ENCODE measurements at places on chromosomes 7 and 10.
A peak's percentile ranks its signal among the peaks of the same experiment; 100 is the strongest.

- peak; percentile 31 for DNase-seq
Observed at GRCh38 chr7:69597278-69598076, 798 bp upstream of the AUTS2 start.

GRCh38 chr10:122878799-122879338 lies 512 bp downstream of the FAM24B start:
- DNase-seq: peak; percentile 19

GRCh38 chr10:127526161-127526560 lies 22.9 kb upstream of the NPS start:
- DNase-seq: no peak

- no peak for DNase-seq
Observed at GRCh38 chr10:31664803-31665202, 263.8 kb downstream of the ARHGAP12 start.

GRCh38 chr7:31958226-31958625 lies 112.0 kb downstream of the PDE1C start:
- peak; percentile 36 for DNase-seq

DNA sequence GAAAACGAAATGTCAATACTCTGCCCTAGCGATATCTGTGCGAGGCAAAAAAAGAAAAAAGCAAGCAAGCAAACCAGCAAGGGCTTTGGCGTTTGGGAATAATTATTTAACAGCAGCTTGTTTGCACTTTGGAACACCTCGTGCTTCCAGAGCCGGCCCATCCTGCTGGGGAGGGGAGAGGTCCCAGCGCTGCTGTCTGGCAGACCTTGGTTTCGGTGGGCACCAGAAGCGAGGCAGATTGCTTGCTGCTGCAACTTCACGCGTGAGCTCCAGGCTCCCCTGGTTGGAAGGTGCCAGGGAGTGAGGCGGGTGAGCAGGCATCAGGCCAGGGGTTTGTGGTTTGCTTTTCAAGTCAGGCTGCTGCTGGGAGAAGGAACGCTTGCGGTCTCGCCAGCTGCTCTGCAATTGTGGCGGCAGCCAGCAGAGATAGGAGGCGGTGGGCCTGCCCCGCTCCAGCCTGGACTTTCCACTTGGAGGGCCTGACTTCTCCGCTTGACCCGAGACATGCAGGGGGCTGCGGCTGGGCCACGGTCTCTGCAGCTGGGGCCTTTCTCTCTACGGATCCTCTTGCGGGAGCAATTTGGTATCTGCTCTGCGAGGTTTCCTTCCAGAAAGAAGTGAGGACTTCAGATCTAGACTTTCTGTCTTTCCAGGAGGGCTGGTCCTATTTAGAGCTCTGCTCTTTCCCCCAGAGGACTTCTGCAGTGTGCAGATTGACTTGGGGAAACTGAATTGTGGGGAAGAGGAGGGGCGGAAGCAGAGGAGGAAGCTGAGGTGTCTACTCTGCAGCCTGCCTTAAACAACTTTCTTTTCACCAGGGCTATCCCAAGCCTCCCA lies 131.4 kb downstream of the PRPF18 start:
- peak; percentile 90 for DNase-seq

- DNase-seq: peak; percentile 69
Observed at GRCh38 chr10:788796-789748, 99.6 kb upstream of the DIP2C start.

- DNase-seq: peak; percentile 95
Observed at GRCh38 chr10:91590142-91590903, 42.5 kb downstream of the PPP1R3C start.

- DNase-seq: no peak
Observed at GRCh38 chr10:70228491-70228890, 4.7 kb downstream of the PPA1 start.

GRCh38 chr10:62454687-62455397 lies 80.7 kb downstream of the ZNF365 start:
- peak; percentile 75 for DNase-seq

- DNase-seq: no peak
Observed at GRCh38 chr10:121595806-121596688, 2.2 kb downstream of the FGFR2 start.

- DNase-seq: no peak
Observed at GRCh38 chr7:28236560-28236959, 56.0 kb upstream of the JAZF1 start.

- DNase-seq: no peak
Observed at GRCh38 chr10:2861632-2862210, 205.6 kb upstream of the PFKP start.

- DNase-seq: no peak
Observed at GRCh38 chr7:127346575-127347256, 45.8 kb downstream of the ZNF800 start.

- DNase-seq: no peak
Observed at GRCh38 chr10:22217842-22218241, at the start of gene EBLN1. EBLN1 (minus strand) TSS chr10:22218015; CDS start chr10:22209983, 8,032 bp downstream.

GRCh38 chr7:66930341-66930740 lies 9.3 kb downstream of the TMEM248 start:
- DNase-seq: peak; percentile 26

GRCh38 chr10:63266391-63267316 lies 133.5 kb downstream of the NRBF2 start:
- no peak for DNase-seq

GRCh38 chr10:102322914-102323313 lies 72.6 kb upstream of the NFKB2 start:
- DNase-seq: peak; percentile 23

- peak; percentile 33 for DNase-seq
Observed at GRCh38 chr7:155357573-155358041, 59.9 kb downstream of the INSIG1 start.

DNA sequence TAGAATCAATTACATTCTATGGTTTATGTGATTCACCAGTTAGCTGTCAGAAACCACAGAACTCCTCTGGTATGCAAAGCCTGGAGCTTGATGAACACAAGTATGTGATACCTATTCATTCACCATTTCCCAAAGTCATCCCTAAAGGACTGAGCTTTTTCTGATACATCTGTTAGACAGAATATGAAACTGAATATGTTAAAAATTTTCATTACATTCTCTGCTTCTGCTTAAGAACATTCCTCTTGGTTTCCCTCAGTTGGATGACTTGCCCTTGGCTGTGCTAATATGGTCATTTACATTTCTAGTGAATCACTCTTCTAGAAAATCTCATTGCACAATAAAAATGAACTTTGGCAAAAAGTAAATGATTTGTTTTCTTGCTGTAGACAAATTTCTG lies 10.8 kb upstream of the PON1 start:
- peak; percentile 95 for DNase-seq

- DNase-seq: no peak
Observed at GRCh38 chr10:649798-650440, 39.5 kb downstream of the DIP2C start.

- peak; percentile 60 for DNase-seq
Observed at GRCh38 chr10:98758463-98758862, 311.7 kb upstream of the HPS1 start.

DNA sequence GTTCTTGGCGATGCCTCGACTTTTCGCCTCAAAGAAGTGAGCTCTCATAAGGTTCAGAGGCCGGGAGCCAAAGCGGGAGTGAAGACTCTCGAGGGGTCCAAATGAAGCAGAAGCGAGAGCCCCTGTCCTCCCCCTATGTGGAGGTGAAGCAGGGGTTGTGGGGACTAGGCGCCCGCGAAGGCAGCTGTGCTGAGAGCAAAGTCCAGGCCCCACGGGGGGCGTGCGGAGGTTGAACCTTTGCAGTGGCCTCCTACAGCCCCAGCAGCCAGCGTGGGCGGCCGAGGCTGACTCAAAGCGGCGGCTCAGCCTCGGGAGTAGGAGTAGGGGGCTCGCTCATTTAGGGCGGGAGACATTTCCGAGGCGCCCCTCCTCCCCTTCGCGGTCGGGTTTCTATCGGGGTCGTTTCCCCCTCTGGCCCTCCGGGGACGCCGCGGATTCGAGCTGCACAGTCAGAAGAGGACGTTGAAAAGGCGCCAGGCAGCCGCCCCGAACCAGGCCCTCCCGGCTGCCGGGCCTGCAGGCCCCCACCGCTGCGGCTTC lies 553 bp upstream of the ADD3 start:
- no peak for DNase-seq

DNA sequence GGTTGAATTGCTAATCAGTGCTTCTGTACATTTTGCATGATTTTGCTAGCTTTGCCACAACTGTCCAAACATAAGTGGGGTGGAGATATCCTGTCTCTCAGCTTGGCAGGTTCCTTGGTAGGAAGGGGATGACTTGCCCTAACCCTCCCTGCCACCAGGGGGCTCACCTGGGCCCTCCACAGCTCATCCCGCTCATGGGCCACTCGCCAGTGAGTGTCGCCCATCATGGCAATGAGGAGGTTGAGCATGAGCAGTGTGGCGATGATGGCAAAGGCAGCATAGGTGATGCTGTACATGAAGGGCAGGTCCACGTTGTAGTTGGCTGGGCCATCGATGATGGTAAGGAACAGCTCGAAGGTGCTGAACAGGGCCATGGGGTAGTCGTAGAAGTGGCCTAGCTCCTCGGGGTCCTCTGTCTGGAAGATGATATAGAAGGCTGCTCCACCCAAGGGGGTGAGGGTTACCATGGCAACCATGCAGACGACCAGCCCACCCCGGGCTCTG lies 12.2 kb downstream of the TRPV6 start:
- no peak for DNase-seq

- DNase-seq: no peak
Observed at GRCh38 chr10:98424295-98425254, 9.6 kb upstream of the PYROXD2 start.

- no peak for DNase-seq
Observed at GRCh38 chr10:34373211-34373610, 441.9 kb downstream of the PARD3 start.

- DNase-seq: no peak
Observed at GRCh38 chr10:61944410-61945147, 43.1 kb downstream of the ARID5B start.

DNA sequence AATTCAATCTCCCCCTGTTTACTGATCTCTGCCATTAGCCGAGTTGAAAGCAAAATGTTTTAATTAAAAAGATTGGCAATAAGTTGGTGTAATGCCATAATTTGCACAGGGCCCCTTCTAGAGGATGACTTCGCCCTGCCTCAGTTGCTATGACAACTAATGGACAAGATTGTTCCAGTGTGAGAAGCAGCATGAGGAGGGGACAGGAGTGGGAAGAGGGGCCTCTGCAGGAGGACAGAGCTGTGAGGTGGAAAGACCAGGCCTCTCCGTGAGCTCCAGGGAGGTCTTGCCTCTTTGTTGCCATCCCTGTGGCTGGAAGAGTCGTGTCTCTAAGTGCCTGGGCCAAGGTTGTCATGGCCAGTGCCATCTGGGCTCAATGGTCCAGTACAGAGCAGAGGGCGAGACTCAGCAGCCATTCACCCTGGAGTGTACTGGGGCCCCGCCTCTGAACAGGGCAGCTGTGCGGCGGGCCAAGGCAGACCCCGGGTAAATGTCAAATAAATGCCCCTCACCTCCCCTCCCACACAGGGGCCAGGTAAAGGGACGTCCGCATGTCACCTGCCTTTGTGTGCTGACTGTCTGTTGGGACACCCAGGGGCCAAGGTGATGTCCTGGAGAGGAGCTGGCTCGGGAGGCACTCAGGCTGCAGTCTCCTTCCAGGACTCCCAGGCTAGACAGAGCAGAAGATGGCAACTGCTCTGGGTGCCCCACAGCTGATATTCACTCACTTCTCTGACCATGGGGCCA lies 97.0 kb upstream of the RET start:
- DNase-seq: no peak

GRCh38 chr7:102036958-102037357 lies 219.5 kb downstream of the CUX1 start:
- DNase-seq: no peak

- DNase-seq: no peak
Observed at GRCh38 chr7:107321611-107322010, 148.2 kb upstream of the GPR22 start.

- peak; percentile 68 for DNase-seq
Observed at GRCh38 chr7:17523813-17524739, 225.6 kb downstream of the AHR start.

DNA sequence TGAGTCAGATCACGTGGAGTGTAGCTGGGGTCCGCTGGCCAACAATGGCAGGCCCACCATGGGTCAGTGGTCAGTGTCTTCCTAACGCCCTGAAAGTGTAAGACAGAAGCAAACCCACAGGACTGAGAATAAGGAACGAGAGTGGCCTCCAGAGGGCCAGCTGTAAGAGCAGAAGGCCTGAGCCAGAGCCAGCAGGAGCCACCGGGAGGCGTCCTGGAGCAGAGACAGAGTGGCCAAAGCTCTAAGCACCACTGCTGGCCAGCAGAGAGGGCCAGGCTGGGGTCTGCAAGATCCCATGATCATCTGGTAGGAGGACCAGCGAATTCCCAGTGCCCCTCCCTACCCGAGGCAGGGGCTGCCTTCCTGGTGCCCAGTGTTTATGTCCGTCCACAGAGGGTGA lies 9.2 kb downstream of the CCDC201 start:
- no peak for DNase-seq

- DNase-seq: no peak
Observed at GRCh38 chr7:89336121-89336520, 540.6 kb upstream of the TEX47 start.

- DNase-seq: no peak
Observed at GRCh38 chr10:14489522-14490177, 158.9 kb upstream of the FRMD4A start.

DNA sequence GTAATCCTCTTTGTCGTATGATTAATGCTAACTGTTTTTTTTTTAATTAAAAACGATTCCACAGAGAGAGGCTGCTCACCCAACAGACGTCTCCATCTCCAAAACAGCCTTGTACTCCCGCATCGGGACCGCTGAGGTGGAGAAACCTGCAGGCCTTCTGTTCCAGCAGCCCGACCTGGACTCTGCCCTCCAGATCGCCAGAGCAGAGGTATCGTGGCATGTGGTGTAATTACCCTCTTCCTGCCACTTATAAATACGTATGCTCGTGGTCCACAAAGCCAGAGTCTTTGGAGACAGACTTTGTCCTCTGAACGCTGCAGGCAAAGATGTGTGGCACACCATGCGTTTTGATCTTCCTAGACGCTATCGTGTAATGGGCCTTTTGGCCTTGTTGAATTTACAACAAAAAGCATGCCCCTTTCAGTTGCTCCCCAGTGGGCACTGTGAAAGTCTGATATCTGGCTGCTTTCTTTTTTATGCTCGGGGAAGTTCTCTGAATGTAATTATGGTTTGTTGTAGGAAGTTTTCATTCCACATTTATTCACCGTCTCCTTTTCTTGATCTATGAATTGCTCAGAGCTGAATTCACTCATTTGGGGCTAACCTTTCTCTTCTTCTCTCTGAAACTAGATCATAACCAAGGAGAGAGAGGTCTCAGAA lies 33.6 kb upstream of the BTBD16 start:
- DNase-seq: no peak

DNA sequence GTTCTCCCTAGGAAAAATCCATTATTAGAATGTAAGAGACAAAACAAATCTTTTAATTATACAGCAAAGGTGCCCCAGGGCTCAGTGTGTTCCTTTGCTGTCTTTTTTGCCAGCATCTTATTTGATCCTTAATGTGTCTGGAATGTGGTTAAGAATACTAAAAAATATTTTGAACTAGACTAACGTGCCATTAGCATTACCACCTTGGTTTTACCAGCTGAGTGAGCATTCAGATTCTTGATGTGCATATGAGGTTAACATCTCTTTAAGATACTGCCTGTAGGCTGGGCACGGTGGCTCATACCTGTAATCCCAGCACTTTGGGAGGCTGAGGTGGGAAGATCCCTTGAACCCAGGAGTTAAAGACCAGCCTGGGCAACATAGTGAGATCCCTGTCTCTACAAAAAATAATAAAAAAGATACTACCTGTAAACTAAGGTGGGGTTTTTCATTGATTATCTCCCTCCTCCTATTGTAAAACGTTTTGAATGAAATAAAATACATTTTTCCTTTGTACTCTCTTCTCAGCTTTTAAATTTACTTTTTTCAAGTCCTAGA lies 96.6 kb downstream of the CCNY start:
- no peak for DNase-seq

Data from fibroblast of skin of right biceps (primary cell).